Fibroblast of skin of right quadriceps (primary cell): ENCODE measurements at places on chromosomes 1 and 21.

GRCh38 chr1:243849421-243850201 lies 432 bp downstream of the AKT3 start:
- DNase-seq, result no peak

- DNase-seq, result no peak
Observed at GRCh38 chr1:208121813-208122364, 122.3 kb downstream of the PLXNA2 start.

DNA sequence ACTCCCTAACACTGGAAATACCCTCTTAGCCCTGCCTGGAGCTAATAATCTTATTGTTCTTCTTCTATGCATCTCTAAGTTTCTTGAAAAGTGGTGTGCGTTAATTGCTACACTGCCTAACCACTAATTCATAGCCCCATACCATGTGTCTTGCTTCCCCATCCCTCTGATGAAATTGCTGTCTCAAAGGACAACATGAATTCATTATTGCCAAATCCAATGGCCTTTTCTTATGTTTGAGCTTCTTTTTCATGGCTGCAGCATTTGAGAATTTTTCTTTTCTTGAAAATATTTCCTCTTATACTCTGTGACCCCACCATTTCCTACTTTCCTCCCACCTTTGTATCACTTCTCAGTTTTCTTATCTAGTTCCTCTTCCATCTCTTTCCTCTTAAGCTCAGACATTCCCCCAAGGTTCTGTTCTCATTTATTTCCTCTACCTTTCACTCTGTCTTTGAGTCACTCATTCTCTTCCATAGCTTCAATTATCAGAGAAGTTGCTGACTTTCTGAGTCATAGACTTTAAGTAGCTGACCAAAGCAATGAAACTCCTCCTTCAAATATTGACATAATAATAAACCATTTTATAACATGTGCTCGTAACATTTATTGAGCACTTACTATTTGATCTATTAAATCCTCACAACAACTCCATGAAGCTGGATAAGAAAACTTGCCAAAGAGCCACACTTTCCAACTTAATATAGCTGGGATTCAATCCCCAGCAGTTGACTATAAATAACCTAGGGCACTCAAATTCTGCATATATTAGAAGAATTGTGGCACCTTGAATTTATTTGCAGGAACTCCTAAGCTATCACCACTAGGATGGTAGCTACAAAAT lies 35.5 kb upstream of the ATP6V1G3 start:
- peak; percentile 10 for DNase-seq

GRCh38 chr1:153141377-153141776 lies 9.3 kb downstream of the SPRR2G start:
- DNase-seq, result no peak
